HFFc6 (cell line): ENCODE measurements at places on chromosomes 2 and 18. TPM values are rescaled to one million over a fixed set of nuclear protein-coding genes. Genes with fewer than 3 reads are reported as not detected.
A peak's percentile ranks its signal among the peaks of the same experiment; 100 is the strongest.

GRCh38 chr2:28291811-28292440 is 100.7 kb upstream of the FOSL2 start:
- DNase-seq = peak; percentile 44

GRCh38 chr2:138942466-138942865 is 162.3 kb upstream of the NXPH2 start:
- no peak for DNase-seq

DNA sequence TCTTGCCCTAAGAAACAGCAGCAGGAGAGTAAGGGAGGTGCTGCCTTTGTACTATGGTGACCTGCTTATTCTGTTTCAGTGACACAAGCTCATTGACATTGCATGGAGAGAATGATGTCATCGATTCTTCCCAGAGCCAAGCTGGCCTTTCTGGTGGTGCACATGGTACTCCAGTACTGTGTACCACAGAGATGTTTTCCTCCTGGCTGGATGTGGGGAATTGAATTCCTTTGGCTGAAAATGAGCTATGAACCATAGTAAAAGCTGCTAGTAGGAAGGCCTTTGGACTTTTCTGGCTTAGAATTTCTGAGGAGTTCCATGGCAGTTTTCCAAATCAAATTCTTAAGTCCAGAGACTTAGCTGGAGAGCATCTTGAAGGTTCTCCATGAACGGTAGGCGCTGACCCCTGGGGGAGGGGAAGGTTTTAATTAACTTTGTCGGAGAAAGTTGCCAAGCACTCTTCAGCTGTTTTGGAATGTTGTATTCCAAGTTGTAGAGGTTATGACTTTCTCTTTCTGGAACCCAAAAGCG is 17.1 kb upstream of the B3GNT2 start:
- peak; percentile 39 for DNase-seq

DNA sequence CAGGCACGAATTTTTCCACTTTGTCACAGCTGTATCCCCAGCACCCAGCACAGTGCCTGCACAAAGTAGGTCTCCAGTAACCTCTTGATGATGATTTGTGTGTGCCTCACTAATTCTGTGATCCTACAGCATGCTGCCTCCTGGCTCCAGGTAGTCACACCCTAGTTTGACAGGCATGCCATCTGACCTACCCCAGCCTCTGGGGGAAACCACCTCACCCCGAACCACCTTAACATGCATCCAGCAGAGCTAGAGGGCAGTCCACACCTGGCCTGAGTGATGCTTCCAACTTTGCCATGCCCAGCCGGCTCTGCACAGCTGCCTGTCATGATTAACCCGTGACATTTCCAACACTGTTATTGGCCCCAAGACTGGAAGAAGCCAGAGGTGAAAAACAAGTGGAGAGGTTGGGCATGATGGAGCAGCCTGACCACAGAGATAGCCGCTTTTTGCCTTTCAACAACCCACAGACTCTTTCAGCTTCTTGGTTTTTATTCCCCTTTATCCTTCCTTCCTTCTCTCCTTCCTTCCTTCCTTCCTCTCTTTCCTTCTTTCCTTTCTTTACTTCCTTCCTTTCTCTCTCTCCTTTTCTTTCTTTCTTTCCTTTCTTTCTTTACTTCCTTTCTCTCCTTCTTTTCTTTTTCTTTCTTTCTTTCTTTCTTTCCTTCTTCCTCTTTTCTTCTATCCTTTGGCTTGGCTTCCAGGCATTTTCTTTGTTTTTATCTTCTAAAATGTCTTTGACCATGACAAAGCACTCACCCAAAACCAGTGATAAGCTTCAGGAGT is 294.4 kb upstream of the SIX2 start:
- no peak for DNase-seq

DNA sequence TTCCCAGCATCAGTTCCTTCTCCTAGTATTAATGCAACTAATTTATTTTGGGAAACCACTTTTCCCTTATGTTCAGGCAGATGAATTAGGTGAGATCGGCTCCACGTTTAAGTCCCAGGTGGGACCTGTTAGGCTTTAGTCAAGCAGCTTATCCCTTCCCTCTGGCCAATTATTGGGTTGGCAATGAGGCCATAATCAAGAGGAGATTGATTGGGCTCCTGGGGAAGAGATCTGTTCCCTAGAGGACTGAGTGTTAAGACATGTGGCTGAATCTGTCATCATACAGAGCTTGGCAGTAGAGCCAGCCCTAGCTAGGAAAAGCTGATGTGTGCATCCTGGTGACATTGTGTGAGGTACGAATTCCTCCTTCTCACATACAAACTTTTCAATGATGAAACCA is 104.4 kb downstream of the PTH2R start:
- no peak for DNase-seq

DNA sequence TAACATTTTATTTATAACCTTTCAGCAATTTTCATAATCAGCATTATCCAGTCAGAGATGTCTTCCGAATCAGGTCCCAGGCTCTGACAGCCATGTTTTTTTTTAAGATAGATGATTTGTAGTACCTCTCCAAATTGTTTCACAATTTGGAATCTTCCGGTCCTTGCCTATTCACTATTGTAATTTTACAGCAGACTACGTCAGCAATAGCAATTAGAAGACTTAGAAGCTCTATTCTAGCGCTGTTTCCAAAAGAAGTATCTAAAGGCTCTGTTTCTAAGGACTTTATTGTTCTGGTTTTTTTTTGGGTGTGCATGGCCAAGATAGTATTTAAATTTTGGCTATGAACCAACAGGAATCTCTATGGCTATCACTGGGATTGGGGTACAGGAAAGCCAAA is 94.6 kb upstream of the PELI1 start:
- DNase-seq = no peak

GRCh38 chr2:74436111-74436805 is 5.5 kb downstream of the RTKN start:
- DNase-seq = no peak

DNA sequence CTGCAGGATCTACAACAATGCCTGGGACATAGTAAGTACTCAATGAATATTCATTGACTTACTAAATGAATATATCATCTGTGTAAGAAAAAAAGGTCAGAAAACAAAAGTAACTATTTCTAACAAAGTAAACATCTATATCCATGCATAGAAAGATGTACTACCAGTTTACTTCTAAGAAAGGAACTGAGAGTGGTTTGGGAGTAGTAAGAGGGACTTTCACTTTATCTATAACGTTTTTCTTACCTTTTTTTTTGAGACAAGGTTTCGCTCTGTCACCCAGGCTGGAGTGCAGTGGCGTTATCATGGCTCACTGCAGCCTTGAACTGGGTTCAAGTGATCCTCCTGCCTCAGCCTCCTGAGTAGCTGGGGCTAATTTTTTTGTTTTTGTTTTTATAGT is 25.7 kb downstream of the DHX57 start:
- no peak for DNase-seq

GRCh38 chr2:240925568-240926515 is 19.7 kb downstream of the CROCC2 start:
- no peak for DNase-seq

DNA sequence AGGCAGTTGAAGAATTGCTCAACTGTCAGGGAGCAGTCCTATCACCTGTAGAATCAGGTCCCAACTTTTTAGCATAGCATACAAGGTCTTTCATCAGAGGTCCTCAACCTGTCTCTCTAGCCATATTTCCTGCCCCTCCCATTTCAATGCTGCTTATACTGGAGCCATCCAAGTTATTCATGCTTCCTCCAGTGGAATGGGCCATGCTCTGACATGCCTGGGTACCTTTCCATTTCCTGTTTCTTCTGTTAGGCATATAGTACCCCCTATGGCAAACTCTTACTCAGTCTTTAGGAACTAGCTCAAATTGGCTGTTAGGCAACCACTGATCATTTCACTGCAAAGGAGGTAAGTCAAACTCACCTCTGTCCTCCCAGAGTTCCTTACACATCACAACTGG is 51.0 kb upstream of the ABCA12 start:
- DNase-seq = no peak

DNA sequence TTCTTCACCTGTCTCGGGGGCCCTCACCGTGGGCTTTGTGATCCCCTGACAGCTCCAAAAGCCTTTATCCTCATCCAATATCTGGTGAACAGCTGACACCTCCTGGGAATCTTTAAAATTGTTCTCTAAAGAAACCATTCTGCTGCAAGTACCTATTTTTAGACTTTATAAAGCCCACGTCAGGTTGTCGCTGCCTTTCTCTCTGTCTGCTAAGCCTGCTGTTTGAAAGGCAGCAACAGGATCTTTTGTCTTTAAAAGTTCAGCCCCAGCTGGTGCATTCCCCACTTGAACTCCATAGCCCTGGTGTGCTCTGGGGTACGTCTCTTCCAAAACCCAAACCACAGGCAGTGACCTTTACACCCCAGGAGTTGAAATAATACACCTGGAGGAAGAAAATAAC is 145.0 kb downstream of the NEDD4L start:
- DNase-seq = no peak

DNA sequence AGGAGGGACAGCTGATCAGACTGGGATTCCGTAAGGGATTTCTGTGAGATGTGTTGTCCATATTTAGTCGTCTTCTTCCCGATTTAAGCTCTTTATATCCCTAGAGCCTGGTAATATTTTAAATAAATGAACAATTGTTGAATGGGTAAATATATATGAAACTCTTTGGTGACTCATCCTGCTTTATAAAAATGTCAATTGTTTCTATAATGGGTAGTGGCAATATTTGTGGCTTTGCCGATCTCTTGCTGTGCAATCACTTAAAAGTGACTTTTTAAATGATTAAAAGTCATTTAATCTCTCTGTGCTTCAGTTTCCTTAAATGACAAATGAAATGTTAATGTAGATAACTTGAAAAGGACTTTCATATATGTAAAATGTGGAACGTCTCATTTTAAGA is 339.2 kb downstream of the RNF144A start:
- no peak for DNase-seq

- DNase-seq = no peak
These were observed 23.7 kb downstream of the ATP9B start for GRCh38 chr18:79092874-79093273.

DNA sequence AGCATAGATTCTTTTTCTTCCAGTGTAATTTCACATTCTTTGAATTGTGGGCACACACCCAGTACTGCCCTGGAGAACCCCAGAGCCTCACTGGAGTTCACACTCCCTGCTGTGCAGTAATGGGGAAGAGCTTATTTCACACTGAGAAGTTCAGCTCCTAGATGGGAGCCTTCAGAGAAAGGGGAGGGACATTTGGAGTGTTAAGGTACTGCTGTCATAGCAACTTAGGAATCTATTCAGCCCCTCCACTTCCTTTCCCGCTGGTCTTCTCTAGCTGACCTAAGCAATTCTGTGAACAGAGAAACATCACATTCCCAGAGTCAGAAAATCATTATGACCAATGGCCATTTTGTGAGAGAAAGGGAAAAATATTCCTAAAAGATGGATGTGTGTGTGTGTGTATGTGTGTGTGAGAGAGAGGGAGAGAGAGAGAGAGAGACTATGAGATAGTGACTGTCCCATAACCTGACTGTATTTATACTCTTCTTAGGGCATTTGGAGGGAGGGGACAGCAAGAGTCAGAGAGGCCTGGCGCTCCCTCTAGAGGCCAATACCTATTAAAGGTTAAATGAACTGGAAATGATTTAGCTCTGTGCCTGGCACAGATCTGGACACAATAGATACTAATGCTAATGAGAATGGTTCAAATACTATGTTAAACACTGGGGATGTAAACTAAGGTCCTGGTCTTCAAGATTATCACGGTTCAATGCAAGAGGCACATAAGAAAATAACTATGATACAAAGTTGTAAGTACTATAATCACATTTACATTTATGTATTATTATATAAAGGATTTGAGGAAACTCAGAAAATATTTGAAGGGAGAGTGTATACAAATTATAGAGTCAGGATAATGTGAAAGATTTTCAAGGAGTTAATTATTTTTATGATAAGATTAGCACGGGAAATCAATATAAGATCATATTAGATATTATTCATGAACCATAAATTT is 41.5 kb upstream of the RPE start:
- peak; percentile 30 for DNase-seq

DNA sequence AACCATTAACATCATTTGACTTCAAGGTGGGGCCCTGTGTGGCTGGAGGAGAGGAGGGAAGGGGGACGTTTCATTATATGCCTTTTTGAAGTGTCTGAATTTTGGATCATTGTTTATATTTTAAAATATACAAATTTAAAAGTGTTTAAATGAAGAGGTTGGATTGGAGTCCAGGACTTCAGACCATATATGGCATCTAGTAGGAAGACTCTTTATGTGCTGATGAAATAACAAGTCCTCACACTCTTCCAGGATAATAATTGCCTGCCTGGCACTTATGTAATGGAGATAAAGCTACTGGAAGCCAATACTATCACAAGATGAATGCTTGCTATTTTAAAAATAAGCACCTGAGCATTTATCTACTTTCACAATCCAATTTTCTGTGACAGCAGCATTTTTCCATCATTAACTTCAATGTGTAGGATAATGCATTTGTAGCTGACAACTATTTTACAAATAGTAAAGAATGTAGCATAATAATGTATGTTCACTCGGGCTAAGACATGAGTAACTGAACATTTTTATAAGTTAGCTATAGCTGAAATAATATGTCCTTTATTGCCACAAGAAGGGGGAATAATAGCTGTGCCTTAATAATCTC is 188.4 kb downstream of the MTCL1 start:
- DNase-seq = no peak

- DNase-seq = no peak
These were observed 75.9 kb downstream of the EVA1A start for GRCh38 chr2:75484840-75485239.

DNA sequence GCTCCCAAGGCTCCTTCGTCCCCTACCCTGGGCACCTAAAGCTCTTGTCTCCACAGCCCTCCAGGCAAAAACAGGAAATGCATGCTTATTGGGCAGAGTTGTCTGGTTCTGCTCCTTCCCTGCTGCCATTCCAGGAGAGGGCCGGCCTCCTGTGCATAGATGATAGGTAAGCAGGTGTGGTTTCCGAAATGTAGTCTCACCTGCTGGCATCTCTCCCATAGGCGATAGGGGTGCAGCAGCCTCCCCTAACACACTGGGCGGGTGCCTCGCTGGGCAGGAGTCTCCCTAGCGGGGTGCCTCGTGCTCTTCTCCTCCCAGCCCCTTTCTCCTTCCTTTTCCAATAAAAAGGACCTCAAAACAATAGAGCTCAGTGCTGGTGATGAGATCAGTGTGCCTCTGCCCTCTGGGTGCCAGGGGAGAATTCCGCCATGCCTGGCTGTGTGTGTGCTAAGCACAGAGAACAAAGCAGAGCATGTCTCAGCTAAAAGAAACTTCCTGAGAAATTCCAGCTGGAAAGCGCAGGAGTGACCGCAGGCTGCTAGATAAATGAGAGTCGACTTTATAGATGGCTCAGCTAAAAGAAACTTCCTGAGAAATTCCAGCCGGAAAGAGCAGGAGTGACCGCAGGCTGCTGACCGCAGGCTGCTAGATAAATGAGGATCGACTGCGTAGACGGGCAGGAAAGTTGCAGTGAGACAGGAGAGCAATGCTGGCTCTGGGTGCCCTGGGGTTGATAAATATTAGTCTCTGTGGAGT is 11.3 kb upstream of the PXDN start:
- no peak for DNase-seq

Gene IL1B
- 1.2 to 6.6 TPM (median 1.3 TPM) in 3 replicates for total RNA-seq

Gene ITGB1BP1
- 196 to 230 TPM (median 221 TPM) in 3 replicates for total RNA-seq

Gene LYG2
- total RNA-seq = not detected in 3 replicates

Gene DSC2
- 0.03 TPM in 1 of 3 replicates, not detected in the others for total RNA-seq

Gene SPATA3
- not detected in 3 replicates for total RNA-seq

Gene TMEM198
- total RNA-seq = 2.4 to 3.4 TPM (median 2.7 TPM) in 3 replicates

Gene PARD6G
- 0.55 to 0.83 TPM (median 0.67 TPM) in 3 replicates for total RNA-seq

Gene PLEK
- not detected in 3 replicates for total RNA-seq
